ENCODE measurements at places on chromosomes 5 and 9. TPM values are rescaled to one million over a fixed set of nuclear protein-coding genes. Genes with fewer than 3 reads are reported as not detected.

The LIX1 gene
- not detected for total RNA-seq

The SLC25A2 gene
- 0.16 TPM for total RNA-seq

The EXOSC3 gene
- 86.3 TPM for total RNA-seq

The SOX30 gene
- total RNA-seq = 0.11 TPM

The KCNV2 gene
- not detected for total RNA-seq

The GDNF gene
- 0.60 TPM for total RNA-seq

The WNT8A gene
- total RNA-seq = not detected
